ENCODE measurements at places on chromosomes 2 and 18. TPM values are rescaled to one million over a fixed set of nuclear protein-coding genes. Genes with fewer than 3 reads are reported as not detected.

The SCN3A gene
- total RNA-seq = not detected

The ATP6V1B1 gene
- total RNA-seq = 0.07 TPM

The GREB1 gene
- 0.13 TPM for total RNA-seq

The TTLL4 gene
- total RNA-seq = 21.8 TPM

Measured in thoracic aorta endothelial cell (primary cell).